ENCODE measurements at places on chromosomes 5 and 9. TPM values are rescaled to one million over a fixed set of nuclear protein-coding genes. Genes with fewer than 3 reads are reported as not detected.
A peak's percentile ranks its signal among the peaks of the same experiment; 100 is the strongest.

GRCh38 chr5:122997294-122997693 is 39.2 kb downstream of the PPIC start:
- DNase-seq = peak; percentile 17

DNA sequence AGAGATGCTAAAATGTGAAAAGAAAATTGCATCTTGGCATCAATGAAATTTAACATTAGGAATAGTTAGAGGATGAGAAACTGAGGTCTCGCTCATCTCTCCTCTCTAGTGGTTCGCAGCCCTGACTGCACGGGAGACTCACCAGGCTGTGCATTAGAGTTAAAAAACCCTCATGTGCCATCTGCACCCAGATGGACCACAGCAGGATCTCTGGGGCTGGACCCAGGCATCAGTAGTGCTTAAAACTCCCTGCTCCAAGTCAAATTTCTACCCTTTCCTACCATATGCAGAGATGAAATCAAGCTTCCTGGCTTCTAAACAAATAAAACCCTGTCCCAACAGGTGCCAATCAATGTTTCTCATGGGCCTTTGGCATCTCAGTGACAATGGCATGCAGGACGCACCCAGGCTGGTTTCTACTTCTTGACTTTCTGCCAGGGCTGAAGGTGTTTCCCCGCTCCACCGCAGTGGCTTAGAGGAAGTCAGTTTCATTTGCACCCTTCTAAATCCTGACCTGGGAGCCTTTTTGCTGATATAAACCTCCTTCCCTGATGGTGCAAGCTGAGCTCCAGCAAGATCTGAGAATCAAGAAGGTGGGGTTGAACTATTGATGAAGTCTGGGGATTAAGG is 132.6 kb downstream of the NSG2 start:
- no peak for DNase-seq

DNA sequence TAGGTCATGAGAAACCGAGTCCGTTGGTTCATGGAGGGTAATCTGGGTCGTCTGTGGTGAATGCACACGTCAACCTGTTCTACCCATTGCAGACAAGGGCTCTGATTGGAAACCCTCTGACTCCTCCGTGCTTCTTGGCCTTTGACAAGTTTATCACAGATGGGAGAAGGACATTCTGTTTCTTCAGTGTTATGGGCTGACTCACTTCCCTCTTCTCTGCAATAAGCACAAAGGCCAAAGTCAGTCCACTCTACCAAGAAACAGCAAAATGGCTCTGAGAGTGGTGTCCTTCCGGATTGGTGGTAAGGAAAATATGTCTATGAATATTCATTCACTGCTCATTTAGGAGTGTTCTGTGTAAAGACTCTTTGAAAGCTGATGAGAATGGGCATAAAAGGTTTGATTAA is 89.3 kb downstream of the FEM1C start:
- DNase-seq = no peak

DNA sequence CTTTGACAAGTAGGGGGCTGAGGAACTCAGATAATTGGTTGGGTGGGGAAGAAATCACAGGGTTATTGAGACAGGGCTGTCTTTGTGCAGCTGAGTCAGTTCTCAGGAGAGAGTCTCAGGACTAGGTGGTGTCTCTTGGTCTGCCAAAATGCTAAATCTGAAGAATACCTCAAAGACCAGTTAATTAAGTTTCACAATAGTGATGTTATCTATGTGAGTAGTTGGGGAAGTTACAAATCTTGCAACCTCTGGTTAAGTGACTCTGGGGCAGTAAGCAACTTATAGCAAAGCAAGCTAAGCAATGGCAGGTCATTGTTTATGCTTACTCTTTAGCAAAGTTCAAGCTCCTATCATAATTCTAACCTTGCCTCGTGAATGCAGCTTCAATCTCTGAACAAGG is 53.6 kb downstream of the GIN1 start:
- DNase-seq = no peak

GRCh38 chr9:125398243-125398642 is 136.6 kb downstream of the GAPVD1 start:
- no peak for DNase-seq

- DNase-seq = peak; percentile 75
Measured at GRCh38 chr9:130243015-130243881, 22.3 kb upstream of the HMCN2 start.

DNA sequence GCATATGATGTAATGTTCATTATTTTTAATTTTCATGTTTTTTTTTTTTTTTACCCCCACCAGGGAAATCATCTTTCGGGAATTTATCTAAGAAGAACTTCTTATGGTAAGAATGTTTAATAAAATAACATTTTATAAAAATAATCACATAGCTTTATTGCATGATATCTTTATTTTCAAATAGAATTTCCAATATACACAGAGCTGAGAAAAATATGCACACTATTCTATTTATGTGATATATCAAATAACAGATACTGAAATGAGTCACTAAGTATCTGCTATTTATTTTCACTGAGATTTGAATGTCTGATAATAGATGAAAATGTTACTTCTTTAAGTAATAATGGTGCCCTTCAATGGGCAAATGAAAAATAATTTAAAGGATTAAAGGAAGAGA is 1217.3 kb downstream of the MAT2B start:
- no peak for DNase-seq

DNA sequence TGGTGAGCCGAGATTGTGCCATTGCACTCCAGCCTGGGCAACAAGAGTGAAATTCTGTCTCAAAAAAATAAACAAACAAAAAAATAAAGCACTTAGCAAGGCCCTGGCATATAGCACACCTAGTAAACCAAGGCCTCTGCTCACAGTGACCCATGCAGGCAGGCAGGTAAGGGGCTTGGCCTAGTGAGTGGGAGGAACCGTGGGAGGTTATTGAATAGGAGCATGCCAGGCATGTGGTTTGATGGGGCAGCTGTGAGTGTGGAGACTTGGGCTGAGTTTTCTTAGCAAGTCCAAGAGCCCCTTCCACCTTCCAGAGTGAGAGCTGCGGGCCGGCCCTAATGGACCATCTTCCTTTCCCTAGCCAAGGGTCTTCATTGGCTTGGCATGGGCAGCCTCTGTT is 4.5 kb upstream of the NDST1 start:
- DNase-seq = no peak

DNA sequence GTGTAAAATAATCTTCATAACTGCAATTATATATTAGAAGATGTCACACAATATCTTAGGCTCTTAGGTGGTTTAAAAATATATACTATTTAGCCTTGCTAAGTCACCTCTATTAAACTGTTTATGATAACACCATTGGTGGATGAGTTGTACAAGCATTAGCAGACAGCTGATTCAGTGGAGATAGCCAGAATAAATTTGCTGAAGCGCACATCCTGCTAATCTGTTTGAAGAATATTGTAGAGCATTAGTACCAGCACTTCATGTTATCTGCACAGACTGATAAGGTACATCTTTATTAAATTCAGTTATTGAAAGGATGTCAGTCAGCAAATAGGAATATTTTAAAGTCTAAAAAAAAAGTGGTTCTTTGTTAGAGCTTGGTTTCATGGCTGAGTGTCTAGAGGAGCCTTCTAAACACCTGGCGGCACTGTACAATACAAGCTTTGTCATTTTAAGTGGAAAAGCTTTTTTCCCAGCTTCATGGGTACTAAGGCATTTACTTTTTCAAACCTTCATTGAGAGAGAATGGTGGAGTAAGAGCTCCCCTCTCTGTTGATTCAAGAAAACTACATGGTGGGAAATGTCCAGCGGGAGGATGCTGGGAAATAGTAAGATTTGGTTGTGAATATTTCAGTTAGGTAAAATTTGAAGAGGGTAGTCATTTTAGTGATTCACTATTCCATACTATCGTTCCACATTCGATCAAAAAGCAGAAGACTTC is 275.1 kb downstream of the SLF1 start:
- peak; percentile 26 for DNase-seq

- peak; percentile 41 for DNase-seq
Measured at GRCh38 chr9:86902991-86903733, 44.1 kb downstream of the GAS1 start.

DNA sequence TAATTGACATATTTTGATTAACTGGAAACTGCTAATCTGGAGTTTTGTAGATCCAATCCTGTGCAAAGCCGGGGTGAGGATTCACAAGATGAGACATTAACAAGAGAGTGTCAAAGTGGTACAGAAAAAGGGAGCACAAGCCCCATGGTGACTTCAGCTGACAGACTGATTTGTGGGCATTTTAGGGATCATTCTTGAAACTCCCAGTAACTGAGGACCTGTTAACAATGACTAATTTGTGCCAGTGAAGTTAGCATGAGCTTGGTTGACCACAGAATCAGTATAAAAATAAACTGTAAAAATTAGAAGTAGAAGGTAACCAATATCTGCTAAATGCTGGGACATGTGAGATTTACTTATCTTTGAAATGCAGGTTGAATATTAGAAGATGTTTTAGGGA is 1578.3 kb downstream of the EFNA5 start:
- no peak for DNase-seq

DNA sequence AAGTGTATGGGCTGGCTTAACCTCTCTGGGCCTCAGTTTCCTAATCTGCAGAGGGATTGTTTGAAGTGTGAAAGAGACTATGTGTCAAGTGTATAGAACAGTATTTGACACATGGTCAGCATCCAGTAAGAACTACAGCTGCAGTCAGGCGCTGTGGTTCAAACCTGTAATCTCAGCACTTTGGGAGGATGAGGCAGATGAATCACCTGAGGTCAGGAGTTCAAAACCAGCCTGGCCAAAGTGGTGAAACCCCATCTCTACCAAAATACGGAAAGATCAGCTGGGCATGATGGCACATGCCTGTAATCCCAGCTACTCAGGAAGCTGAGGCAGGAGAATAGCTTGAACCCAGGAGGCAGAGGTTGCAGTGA is 31.9 kb upstream of the STING1 start:
- no peak for DNase-seq

DNA sequence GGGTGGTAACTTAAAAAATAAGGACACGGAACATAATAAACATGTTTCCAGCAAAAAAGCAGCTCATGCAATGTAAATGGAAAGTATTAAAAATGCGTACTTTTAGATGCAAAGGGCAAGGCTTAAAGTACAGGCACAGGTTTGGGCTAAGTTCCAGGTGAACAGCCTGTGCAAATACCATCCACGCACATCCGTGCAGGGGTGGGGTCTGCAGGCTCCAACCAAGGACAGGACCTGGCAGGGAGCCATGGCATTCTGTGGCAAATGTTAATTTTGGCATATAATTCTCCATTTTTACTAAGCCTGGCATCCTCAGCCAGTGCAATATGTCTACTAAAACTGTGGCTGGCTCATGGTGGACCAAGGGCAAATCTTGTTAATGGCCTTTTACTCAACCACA is 365.8 kb upstream of the DAP start:
- no peak for DNase-seq

DNA sequence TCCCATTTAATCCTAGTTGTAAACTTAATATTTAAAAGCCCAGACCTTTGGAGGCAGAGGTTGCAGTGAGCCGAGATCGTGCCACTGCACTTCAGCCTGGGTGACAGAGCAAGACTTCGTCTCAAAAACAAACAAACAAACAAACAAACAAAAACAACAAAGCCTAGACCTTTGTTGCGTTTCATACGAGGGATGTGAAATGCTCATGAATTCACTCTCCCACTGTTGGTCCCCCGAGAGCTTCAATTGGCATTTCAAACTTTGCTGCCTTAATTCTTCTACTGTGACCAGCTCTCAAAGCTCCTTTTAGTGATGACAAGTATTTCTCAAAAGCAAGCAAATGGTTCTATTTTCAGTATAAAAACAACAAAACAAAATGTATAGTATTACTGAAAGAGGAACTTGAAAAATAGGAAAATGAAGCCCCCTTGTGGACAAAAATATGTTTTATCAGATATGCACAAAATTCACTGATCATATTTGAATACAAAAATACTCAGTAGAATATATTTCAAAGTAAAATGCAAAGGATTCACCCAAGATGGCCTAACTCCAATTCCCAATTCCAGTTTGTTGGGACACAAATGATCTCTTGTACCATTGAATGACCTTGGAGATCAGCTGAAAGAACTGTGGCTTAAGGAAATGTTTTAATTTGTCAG is 140.4 kb downstream of the ESM1 start:
- DNase-seq = peak; percentile 83

- DNase-seq = no peak
Measured at GRCh38 chr5:97576956-97577355, 393.9 kb upstream of the RIOK2 start.

- DNase-seq = no peak
Measured at GRCh38 chr9:112299514-112299913, 33.9 kb downstream of the PTBP3 start.

GRCh38 chr9:34588671-34589635 is 571 bp downstream of the CNTFR start:
- DNase-seq = no peak

DNA sequence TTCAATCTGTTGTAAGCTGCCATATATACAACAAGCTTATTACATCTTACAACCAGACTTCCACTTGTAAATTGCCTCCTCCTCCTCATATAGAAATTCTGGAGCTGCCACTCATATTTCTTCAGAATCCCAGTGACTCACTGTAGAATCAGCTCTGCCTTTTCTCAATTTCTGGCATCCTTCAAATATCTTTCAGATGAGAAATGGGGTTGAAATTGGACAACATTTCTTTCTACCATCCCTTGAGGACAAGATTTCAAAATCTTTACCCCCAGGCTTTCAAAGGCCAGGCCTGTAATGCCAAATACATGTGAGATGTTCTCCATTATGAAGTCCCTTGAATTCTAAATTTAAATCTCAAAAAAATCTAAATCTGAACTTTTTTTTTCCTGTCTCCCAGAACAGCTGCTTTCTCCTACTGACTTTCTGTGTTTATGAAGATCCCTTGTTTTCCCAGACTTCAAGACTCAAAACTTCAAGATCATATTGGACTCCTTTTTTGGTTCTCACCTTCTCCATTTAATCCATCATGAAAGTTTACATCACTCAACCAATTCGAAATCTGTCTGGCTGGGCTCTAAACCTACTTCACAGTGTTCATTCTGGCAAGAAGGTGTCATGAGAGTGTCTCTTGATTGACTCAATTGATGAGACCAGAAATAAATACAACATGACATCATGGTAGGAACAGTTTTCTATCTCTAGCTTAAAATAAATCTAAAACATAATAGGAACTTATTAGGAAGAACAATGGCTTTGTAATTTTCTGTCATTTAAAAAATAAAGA is 109.8 kb downstream of the HMHB1 start:
- no peak for DNase-seq

GRCh38 chr9:16207161-16207560 is 654.3 kb downstream of the CCDC171 start:
- DNase-seq = peak; percentile 12

DNA sequence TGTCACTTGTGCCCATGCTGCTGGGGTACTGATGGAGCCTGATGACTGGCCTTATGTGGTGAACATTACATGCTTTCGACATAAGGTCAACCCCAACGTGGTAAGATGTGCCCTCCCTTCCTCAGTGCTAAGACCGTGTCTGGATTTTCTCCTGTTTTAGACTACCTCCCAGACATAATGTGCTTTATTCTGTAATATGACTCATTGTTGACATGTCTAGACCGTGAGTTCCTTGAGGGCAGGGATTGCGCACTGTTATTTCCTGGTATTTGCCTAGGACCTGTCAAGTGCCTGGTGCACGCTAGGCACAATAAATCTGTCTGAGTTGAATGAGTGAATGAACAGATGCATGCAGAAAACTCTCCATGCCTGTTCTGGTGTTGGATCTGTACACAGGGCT is 346.0 kb downstream of the KDM4C start:
- no peak for DNase-seq

- DNase-seq = no peak
Measured at GRCh38 chr5:87169300-87169991, 98.2 kb upstream of the RASA1 start.

The SLC25A2 gene
- 0.88 TPM for total RNA-seq

The ENTREP1 gene
- total RNA-seq = not detected

The TERT gene
- 14.2 TPM for total RNA-seq

The FAXDC2 gene
- total RNA-seq = not detected

The PCDHA6 gene
- total RNA-seq = 12.7 TPM

The ZFP2 gene
- 0.24 TPM for total RNA-seq

The TMEM232 gene
- 1.6 TPM for total RNA-seq

The NUTM2F gene
- not detected for total RNA-seq

The CCDC152 gene
- total RNA-seq = 11.2 TPM
